ENCODE measurements at places on chromosomes 7 and 10. TPM values are rescaled to one million over a fixed set of nuclear protein-coding genes. Genes with fewer than 3 reads are reported as not detected.

The OR2F2 gene
- not detected for polyA plus RNA-seq

The DKK1 gene
- 2.5 TPM for polyA plus RNA-seq

The SSC4D gene
- polyA plus RNA-seq = 1.6 TPM

GRCh38 chr10:2772816-2773631 lies 294.3 kb upstream of the PFKP start:
- DNase-seq = no peak

- no peak for DNase-seq
These were observed 235.1 kb upstream of the CELF2 start for GRCh38 chr10:10782603-10783002.

GRCh38 chr7:77858278-77858677 lies 59.7 kb downstream of the PHTF2 start:
- no peak for DNase-seq

DNA sequence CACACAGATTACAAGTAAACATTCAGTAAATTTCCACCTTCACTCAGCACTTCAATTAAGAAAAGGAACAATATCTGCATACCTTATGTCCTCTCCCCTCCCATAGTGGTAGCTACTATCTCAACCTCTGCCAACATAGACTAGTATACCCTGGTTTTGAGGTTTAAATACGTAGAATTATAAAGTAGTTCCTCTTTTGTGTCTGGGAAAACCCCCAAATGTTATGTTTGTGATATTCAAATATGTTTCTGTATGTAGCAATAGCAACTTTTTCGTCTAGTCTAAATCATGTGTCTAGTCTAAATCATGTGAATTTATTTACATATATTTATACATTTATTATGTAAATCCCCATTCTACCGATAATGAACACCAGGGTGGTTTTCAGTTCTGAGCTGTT lies 13.2 kb upstream of the CAMK2B start:
- no peak for DNase-seq

- peak; percentile 57 for DNase-seq
These were observed 640 bp upstream of the ZNF425 start for GRCh38 chr7:149126662-149127266.
